Sciatic nerve (tissue), 2 donors: ENCODE measurements at places on chromosomes 12 and 14. TPM values are rescaled to one million over a fixed set of nuclear protein-coding genes. Genes with fewer than 3 reads are reported as not detected.

DNA sequence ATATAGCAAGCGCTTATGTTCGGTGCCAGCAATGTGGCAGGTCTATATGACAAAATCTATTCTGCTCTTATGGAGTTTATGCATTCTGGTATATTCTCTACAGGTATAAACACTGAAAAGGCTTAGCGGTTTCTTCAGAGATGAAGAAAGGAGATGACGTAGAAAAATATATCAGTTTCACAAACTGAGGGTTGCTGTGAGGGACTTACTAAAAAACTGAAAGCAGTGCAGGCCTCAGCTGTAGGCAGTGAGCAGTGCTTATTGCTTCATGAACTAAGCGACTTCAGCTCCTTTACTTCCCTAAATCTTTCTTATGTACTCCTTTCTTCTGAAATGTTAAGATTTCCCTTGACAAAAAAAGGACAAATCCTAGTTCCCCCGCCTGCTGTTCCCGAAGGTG is 4.5 kb downstream of the DDX47 start:
- DNase-seq, result no peak

DNA sequence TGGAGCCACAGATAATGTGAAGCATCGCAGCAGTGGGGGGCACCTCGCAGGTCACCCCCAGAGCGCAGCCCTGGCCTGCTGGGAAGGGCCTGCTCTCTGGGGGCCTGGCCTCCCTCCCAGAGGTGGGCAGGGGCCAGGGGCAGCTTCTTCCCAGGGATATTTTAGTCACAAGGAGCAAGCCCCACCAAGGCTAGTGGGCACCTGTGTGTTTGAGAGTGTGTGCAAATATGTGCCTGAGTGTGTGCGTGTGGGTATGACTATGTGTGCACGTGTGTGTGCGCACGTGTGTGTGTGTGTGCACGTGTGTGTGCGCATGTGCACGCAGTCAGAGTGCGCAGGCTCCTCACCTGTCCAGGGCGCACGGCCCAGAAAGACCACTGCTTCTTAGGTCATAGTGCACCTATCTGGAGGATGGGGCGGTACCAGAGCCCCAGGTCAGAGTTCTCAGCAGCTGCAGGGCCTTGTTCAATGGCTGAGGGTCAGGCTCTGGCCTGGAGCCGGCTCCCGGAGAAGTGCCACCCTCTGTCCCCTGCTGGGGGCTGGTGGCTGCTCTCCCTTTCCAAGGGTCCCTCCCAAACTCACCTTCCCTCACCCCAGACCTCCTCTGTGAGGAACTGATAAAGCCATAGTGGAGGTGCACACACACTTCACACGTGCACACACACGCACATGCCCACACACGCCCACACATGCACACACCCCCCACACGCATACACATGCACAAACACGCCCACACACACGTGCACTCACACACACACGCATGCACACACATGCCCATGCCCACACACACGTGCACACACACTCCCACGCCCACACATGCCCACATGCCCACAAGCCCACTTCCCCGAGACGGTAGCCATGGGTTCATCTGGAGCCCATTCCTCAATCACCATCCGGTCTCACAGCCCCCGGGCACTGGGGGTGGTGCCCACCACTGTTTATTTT is 128.5 kb downstream of the KIF26A start:
- no peak for DNase-seq

GRCh38 chr14:24315807-24316596 is 4.7 kb downstream of the LTB4R start:
- DNase-seq, result no peak

GRCh38 chr12:40697566-40698259 is 5.5 kb downstream of the CNTN1 start:
- DNase-seq, result no peak

- DNase-seq, result no peak
Measured at GRCh38 chr12:22740656-22741355, 115.8 kb downstream of the ETNK1 start.

- no peak for DNase-seq
Measured at GRCh38 chr12:54463484-54463883, 9.9 kb downstream of the GTSF1 start.

- no peak for DNase-seq
Measured at GRCh38 chr14:70999117-70999516, 91.9 kb downstream of the PCNX1 start.

DNA sequence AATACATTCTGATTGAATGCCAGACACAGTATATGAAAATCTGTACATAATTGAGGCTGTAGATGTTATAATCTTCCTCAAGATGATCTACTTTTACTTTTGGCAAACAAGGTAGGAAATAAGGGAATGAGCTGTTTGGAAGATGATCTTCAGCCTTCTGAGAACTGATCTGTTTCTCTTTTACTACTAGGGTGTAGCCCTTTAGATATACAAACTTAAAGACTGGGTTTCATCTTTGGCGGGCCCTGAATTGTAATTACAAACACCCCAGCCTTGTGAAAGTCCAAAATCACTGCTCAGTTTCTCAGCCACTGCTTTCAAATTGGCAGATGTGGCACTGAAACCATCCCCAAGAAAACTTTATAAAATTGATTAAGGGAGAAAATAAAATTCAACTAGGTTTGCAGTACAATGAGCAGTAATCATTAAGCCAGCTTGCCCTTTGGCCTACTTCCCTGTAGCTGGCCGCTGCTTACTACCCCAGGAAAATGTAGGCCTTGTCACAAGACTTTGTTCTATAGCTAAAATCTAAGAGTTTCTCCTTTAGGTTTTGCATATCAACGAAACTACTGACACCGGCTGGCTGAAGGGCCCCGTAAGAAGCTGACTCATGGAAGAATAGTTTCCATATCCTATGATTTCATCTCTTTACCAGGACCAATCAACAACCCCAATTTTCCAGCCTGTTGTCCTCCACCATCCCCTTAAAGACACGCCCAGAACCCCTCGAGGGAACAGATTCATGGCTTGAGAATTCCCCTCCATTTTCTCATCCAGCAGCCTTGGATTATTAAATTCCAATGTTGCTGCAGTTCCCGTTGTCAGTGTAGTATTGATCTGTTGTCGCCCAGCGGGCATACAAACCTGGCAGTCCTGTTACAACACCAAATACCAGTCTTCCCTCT is 210.8 kb downstream of the PCNX1 start:
- no peak for DNase-seq

GRCh38 chr14:97271451-97271960 is 474.3 kb downstream of the VRK1 start:
- DNase-seq, result no peak

GRCh38 chr14:50985124-50985858 is 41.0 kb upstream of the PYGL start:
- DNase-seq, result no peak

DNA sequence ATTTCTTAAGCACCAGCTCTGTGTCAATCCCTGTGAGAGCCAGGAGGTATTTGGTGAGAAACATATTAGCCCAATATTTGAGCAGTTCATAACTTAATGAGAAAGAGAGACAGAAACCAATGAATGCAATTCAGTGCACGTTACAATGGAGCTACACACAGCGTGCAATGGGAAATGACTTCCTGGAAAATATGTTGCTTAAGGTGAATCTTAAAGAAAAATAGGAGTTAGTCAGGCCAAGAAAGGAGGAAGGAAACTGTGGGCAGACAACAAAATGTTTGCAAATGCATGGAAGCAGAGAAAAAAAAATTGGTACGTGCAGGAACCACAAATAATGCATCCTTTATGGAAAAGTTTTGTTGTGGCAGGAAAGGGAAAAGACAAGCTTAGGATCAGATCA is 481.7 kb downstream of the BCAT1 start:
- no peak for DNase-seq

DNA sequence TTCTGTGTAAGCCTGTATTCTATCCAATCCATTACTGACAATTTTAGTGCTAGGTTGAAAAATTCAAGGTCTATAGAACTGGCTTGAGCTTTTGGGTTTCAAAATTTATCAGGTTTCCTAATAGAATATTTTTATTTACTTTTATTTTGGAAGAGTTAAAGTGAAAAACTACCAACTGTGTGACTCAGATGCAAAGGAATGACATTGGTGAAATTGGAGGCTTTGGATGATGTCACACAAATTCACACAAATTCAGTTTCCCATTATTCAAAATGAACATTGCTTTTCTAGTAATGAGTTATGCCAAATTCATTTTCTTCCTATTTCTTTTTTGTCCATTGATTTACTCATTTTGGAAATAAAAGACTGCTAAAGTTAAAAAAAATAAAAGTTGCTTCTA is 186.9 kb downstream of the ALX1 start:
- DNase-seq, result no peak

ACAD10 gene
- 26.3 TPM for total RNA-seq

TOMM20L gene
- total RNA-seq, result not detected

ASCL1 gene
- not detected for total RNA-seq

AGAP2 gene
- total RNA-seq, result 4.0 TPM

GPRC5D gene
- total RNA-seq, result not detected

ARG2 gene
- 2.8 TPM for total RNA-seq
